Natural killer cell (primary cell): ENCODE measurements at places on chromosomes 7 and 10.

GRCh38 chr7:84497873-84498272 is 303.3 kb upstream of the SEMA3A start:
- no peaks in the 10 kb centered on the region for H3K27me3 ChIP-seq
- no peaks in the 10 kb centered on the region for H3K4me1 ChIP-seq
- H3K27ac ChIP-seq, result no peak overlapping the region
- H3K4me3 ChIP-seq, result no peak overlapping the region
- no peak for DNase-seq

DNA sequence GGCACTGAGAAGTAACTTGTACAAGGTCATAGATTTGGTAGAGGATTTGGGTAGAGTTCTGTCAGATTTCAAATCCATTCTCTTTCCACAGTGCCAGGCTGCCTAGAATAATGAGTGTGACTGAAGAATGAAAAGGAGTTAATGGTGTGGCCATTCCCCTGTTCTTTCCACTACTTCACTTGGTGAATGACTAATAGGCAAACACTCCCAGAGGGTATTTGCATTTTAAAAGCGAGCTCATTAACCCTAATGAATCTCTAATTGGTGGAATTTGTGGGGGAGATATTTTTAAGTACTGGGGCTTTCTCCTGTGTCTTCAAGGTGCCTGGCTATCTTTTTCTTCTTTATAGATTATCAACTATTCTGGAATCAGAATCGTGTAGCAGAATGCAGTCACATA is 74.8 kb upstream of the RPA3 start:
- H3K36me3 ChIP-seq, result peaks cover 4% of the 10 kb centered on the region
- no peak overlapping the region for H3K4me3 ChIP-seq
- no peaks in the 10 kb centered on the region for H3K27me3 ChIP-seq
- no peak for DNase-seq
- H3K4me1 ChIP-seq, result no peaks in the 10 kb centered on the region

DNA sequence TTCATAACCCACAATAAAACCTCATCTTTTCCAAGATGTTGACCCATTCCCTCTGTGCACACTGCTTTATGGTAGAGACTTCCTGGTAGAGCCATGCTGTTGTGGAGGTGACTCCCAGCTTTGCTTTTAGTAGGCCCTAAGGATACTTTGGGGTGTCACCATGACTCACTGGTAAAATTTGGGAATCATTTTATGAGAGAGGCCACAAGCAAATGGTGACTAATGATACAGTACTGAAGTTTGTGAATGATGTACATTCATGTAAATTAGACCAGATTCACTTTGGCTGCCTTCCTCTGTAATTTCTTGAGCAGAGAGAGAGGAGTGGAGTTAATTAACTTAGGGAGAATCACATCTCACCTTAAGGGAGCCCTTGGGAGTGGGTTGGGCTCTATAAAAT is 686.5 kb downstream of the LRMDA start:
- DNase-seq, result no peak
- H3K36me3 ChIP-seq, result no peaks in the 10 kb centered on the region
- H3K4me1 ChIP-seq, result no peaks in the 10 kb centered on the region
- H3K4me3 ChIP-seq, result no peak overlapping the region

DNA sequence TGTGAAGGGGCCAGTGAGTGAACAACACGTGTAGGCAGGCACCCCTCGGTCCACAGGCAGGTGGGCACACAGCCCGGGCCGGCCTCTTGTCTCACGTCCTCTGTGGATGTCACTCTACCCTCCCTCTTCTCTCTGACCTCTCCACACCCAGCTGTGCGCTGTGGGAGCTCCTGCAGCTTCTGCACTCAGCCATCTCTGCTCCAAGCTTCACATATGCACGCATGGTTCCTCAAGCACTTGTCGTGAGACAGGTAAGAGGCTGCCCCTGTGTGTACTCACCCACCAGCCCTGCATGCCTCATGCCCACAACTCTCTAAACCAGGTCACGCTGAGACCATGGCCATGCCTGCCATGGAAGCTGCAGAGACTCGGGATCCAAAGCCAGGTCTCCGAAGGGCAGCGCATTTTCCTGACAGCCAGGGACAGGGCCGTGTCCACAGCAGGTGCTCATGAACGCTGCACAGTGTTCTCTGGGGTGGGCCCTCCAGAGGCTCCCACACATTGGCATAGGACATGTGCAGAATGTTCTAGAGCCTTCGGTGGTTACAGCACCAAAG is 477.5 kb downstream of the PTPRN2 start:
- DNase-seq, result no peak
- H3K27me3 ChIP-seq, result no peaks in the 10 kb centered on the region
- H3K4me3 ChIP-seq, result no peak overlapping the region

GRCh38 chr10:124596116-124596785 is 134.6 kb downstream of the LHPP start:
- no peaks in the 10 kb centered on the region for H3K27me3 ChIP-seq
- no peak for DNase-seq
- peaks cover 22% of the 10 kb centered on the region for H3K4me1 ChIP-seq

GRCh38 chr7:130880668-130881067 is 146.7 kb upstream of the KLF14 start:
- no peaks in the 10 kb centered on the region for H3K27me3 ChIP-seq
- no peak overlapping the region for H3K27ac ChIP-seq
- peaks cover 58% of the 10 kb centered on the region for H3K36me3 ChIP-seq
